ENCODE measurements at places on chromosomes 12 and 14.
A peak's percentile ranks its signal among the peaks of the same experiment; 100 is the strongest.

DNA sequence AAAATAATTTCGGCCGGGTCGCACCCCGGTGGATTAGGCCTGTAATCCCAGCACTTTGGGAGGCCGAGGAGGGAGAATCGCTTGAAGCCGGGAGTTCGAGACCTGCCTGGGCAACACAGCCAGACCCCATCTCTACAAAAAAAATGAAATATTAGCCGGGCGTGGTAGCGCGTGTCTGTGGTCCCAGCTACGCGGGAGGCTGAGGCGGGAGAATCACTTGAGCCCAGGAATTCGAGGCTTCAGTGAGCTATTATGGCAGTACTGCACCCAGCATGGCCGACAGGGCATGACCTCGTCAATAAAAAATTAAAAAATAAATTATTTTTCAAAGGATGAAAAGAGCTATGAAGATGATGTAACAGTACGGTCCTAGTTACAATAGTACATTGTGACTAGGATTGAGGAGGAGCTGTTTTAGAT lies 523 bp downstream of the GTF2H3 start:
- peak; percentile 7 for DNase-seq

DNA sequence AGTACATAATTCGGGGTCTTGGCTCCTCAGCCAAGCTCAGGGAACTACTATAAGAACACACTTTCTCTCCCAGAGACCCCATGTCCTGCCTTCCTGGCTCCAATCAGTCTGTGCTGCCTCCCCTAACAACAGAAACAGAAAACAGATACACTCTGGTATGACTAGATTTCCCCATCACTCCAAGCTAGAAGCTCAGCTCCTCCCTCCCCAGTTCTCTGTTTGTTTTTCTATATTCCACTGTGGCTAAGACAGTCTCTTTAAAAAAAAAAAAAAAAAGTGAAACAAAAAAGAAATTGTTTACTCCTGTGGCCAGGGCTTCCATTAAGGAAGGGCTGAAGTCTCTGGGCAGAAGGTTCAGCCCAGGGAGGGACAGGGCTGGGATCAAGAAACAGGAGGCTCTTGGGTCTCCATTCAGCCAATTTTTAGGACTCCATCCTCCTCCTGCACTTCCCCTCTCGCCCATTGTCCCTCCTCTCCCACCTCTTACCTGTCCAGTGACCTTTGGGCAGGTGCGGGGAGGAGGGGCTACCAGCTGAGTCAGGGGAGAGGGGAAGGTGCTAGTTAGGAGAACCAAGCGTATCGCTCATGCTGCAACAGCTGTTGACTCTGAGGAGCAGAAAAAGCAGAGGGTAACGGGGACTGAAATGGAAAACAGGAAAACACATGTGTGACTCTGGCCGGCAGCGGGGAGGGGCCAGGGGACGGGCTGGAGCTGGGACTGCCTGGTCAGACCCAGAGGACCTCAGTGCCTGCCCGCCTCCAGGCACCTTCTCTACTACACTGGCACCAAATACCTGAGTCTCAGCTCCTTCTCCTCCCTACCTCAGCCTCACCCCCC lies 4.1 kb upstream of the SLC7A7 start:
- no peak for DNase-seq

- DNase-seq = no peak
Observed at GRCh38 chr14:49975799-49976198, 82.9 kb downstream of the ARF6 start.

- no peak for DNase-seq
Observed at GRCh38 chr12:83321971-83322370, 635.3 kb downstream of the TMTC2 start.

DNA sequence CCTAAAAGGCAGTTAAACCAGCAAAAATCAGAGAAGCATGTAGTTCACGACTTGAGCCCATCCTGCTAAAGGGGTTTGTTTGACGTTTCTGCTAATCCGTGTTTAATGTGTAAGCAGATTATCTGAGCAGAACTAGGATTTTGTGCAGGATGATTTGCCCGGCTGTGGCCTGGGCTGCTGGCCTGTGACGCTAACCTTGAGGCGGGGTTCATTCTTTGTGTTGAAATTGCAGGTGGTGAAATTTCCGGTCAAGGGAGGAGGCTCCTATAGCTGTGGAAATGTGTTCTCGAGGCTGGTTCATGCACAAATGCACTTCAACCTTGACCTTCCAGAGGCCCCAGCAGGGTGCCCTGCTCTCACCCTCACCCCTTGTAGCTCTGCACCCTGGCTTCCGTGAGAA lies 63.7 kb downstream of the SLC24A4 start:
- DNase-seq = no peak

DNA sequence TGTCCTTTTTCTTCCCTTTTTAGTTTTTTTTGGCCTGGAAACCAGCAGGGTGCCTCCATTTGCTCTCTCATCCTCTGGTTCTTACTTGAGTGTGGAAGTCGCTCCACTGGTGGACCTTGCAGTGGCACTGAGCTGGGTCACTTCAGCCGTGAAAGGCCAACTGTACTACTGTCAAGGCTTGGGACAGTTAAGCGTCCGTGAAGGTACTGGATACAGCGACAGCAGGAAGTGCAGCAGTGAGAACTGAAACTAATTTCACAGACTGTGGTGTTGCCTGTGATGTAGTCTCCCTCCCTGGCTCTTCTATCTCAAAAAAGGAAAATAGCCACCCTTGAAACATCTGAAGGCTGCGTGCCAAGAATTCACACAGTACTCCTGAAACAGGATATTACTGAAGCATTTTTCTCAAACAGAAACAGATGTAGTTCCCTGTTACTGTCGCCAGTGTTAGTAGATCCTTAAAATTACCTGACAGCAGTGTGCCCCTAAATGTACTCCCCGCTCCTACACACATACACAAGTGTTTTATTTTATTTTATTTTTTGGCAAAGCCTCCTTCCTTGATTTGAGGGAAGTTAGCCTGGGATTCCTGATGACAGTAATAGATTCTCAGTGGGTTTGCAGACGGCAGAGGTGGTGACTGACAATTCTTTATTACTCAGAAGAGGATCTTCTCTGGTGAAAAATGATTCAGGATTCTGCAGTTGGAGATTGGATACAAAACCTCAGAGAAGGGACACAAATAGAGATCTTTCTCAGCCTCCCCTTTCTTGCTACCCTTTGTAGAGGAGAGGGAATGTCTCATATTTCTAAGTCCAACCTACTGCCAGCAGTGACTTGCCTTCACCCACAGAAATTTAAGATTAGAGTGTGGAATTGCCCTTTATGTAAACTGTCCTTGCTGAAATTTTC lies 4.4 kb downstream of the SUSD6 start:
- DNase-seq = no peak
